Anterior cingulate cortex (tissue), 58 donors: ENCODE measurements at places on chromosomes 3 and 15.

- no peak for DNase-seq
These were observed 129.2 kb upstream of the CBLB start for GRCh38 chr3:105997800-105998526.

DNA sequence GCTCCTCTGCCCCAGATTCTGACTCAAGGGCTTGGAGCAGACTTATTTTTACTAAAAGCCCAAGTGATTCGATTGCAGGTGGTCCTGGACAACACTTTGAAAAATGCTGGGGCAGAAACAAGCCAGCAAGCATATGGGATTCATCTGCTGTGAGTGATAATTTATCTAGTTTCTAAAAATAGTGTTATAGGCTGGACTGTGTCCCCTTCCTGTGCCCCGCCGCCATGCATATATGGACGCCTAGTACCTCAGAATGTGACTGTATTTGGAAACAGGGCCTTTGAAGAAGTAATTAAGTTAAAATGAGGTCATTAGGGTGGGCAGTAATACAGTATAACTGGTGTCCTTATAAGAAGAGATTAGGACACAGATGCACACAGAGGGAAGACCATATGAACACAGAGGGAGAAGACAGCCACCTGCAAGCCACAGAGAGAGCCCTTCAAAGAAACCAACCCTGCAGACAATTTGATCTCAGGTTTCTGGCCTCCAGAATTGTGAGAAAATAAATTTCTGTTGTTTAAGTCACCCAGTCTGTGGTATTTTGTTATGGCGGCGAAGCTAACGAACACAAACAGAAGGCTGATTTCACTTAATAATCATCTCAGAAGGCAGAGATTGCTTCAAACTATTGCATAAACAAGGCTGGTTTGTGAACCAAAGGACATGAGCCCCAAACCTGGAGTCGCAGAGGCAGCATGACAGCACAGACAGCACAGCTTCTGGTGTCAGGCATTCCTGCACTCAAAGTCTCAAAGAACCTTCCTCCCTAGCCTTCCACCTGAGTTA lies 59.1 kb downstream of the CCNL1 start:
- no peak for DNase-seq

DNA sequence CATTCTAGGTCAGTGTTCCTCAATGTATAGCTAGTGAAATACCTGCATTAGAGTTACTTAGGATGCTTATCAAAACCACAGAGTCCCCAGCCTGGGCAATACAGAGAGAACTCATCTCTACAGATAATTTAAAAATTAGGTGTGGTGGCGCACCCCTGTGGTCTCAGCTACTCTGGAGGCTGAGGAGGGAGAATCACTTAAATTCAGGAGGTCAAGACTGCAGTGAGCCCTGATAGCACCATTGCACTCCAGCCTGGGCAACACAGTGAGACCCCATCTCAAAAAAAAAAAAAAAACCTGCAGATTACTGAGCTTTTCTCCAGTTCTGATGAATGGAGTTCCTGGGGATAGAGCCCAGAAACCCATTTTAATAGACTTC lies 10.1 kb upstream of the MINDY2 start:
- DNase-seq = no peak

- DNase-seq = no peak
These were observed 329.2 kb downstream of the GRM7 start for GRCh38 chr3:7190095-7190494.

DNA sequence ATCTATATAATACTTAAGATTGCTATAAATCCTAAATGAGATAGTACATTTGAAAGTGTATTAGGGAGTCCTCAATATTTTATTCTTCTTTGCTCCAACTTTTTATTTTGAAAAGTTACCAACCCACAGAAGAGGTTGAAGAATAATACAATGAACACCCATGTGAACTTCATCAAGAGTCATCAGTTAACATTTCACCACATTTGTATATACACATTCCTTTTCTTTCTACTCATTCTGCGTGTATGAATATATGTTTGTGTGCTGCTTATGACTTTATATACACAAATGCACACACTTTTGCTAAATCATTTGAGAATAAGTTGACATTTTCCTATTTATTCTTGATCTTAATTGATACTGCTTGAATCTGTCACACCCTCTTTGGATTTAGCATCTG lies 193.3 kb upstream of the CGNL1 start:
- DNase-seq = no peak

- DNase-seq = no peak
These were observed 479 bp downstream of the LRRC2 start for GRCh38 chr3:46565607-46566039.

GRCh38 chr3:105427332-105427731 lies 60.6 kb downstream of the ALCAM start:
- DNase-seq = no peak

DNA sequence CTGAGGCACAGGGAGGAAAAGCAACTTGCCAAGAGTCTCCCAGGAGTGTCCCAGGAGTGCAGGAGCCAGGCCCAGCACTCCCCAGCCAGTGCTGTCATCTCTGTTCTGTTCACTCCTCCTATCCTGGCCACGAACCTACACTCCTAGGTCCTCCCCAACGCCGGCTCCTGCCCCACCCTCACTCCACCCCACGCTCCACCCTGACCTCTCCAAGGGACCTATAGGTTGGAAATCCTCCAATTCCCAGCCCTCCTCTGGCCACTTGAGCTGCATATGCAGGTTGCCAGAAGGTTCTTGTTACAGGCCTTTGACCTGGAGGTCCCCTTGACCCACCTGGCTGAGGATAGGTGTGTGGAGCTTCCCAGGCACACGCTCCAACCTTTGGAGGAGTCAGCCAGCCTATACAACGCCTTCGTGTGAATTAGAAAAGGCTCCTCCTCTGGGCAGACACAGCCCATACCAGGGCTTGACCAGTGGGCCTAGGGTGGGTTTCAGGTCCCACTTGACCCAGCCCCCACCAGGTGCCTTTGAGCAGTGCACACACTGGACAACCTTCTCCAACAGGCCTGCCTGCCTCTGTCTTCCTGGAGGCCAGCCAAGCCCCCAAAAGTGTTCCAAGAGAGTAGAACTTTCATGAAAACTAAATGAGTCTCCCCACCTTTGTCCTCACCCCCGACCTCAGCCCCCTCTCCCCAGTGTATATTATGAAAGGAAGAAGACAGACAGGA lies 167.2 kb upstream of the TLE3 start:
- no peak for DNase-seq

- DNase-seq = no peak
These were observed 621.5 kb upstream of the ZNF385D start for GRCh38 chr3:22372292-22373062.

- DNase-seq = no peak
These were observed 15.3 kb downstream of the CHDH start for GRCh38 chr3:53830944-53831343.

DNA sequence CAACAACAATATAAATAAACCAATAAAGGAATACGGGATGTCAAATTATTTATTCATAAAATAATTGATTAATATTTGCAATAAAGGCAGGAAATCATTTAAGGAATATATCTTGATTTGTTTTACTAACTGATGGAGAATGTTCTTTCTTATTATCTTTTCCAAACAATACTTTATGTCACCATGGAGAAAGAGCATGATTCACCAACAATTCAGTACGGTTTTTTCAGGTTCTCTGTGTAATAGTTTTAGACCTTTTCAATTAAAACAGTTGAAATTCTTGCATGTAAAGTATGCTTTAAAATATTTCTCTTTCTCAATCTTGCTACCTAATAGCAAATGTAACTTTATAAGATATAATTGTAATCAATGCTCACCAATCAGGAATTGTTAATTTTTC lies 41.7 kb upstream of the MBNL1 start:
- DNase-seq = no peak

DNA sequence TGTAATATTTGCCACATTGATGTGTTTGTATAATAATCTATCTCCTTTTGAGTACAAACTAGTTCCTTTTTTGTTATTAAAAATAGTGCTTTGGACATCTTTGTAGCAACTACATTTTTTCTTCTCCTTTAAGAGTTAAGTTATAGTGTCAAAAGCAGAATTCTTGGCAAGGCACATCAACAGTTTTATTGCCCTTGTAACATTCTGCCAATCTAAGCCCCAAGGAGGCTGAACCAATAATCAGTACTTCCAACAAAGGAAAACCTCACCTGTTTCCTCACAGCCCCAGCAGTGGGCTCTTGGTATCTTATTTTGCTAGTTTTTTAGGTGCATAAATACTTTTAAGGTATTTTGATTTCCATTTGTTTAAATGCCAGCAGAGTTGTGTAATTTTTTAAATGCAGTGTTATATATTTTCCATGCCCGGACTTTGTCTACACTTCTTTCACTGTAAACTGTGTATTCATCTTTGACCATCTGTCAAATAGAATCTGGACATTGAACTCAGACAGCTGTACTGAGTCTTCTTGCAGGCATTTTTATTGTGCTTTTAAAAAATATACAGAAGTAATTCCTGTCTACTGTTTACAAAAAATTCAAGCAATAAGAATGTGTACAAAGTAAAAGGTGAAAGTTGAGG lies 101.0 kb downstream of the MYLK start:
- no peak for DNase-seq

GRCh38 chr3:139473155-139473771 lies 3.1 kb downstream of the RBP2 start:
- no peak for DNase-seq

DNA sequence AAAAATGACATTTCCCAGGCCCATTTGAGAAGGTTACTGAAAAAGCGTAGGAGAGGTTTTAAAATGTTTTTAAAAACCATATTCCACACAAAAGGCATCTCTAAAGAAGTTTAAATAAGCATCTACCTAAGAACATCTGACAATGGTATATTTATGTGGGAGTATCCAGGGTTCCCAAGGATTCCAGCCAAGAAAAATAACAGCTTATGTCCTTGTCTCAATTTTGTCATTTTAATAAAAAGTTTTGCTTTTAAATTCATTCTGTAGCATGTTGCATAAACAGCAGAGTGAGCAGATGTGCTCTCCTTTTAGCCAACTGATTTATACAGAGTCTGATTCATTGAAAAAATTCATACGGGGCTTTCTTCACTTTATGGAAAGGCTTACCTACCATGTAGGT lies 129.9 kb downstream of the LRRC3B start:
- DNase-seq = no peak

DNA sequence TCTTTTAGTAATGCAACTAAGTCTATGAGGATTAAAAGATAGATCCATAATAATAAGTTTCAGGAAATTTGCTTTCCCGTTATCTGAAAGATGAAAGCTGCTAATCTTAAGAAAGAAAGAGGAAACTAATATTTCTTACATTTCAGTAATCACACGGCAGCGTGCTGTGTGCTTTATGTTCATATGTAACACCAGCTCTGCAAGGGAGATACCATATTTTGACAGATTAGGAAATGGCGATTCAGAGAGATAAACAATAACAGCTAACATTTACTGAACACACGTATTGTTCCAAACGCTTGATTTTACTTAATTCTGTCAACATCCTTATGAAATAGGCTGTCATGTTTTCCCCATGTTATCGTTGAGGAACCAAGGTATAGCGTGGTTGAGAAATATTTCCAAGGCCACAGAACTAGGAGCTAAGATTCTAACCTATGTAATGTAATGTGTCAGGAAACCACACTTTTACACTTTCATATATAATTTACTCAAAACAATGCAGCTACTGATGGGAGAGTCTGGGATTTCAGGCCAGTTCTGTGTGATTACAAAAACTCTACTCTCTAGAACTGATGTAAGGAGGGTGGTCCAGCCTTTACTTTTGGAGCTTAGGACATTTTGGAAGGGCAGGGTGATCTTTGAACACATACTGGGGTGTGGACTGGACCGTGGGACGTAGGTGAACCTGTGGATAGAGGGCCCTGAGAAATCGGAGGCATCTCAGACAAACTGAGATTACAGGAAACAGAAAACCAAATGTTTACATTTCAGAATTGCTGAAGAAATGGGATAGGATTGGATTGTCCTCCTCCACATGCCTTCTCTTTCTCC lies 100.6 kb downstream of the IL1RAP start:
- no peak for DNase-seq

DNA sequence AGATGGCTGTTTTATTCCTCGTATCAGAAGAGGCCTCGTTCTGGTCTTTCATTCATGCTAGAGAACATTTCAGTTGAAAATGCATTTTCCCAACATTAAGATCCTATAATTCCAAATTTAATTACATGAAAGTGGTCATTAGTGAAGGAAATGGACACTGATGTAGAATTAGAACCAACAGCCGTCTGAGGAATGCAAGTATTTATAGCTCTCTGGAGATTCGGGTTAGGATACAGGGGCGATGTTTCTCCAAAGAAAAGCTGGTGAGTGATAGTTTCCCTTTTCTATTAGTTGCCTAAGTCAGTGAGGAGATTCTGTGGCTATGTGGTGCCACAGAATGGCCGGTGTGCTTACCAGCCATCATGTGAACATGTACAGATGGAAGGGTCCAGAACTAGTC lies 109.0 kb upstream of the IL12A start:
- no peak for DNase-seq

DNA sequence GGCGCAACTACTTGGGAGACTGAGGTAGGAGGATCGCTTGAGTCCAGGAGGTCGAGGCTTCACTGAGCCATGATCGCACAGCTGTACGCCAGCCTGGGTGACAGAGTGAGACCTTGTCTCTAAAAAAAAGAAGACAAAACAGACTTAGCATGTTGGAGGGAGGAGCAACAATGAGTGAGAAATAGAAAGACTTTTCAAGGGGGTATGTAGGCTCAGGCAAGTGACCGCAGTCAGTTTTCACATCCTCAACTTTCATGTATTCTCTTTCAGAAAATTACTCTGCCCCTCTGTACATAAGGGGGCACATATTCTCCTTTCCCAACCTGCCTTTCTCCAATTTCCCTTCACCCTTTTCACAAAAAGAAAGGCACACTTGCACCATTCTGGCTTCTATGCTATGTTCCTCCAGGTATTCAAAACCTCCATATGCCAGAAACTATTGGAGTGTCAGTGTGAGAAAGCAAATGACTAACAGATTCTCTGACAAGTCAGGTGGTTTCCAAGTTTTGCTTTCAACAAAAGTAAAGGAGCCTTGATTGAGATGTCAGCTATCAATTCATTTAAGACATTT lies 7.6 kb downstream of the NSUN3 start:
- no peak for DNase-seq

DNA sequence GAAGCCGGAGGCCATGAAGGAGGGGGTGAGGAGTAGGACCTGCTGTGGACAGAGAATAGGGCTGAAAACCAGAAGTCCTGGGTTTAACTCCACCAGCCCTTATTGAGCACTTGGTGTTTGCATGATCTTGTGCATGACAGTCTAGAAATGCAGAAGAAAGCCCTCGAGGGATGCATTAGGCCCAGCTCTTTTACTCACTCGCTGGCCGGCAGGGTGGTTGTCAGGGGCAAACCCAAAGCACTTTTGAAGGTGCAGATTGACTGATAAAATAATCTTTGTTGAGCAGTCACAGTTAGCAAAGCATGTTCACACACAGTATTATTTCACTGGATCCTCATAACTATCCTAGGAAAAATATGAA lies 55.3 kb downstream of the CORO2B start:
- DNase-seq = no peak

GRCh38 chr3:181333394-181333793 lies 343.9 kb upstream of the DNAJC19 start:
- DNase-seq = no peak

GRCh38 chr3:193710286-193711165 lies 117.5 kb downstream of the OPA1 start:
- DNase-seq = no peak

GRCh38 chr15:92499731-92500530 lies 106.2 kb downstream of the ST8SIA2 start:
- no peak for DNase-seq
